ENCODE measurements at places on chromosomes 7 and 10.

- no peak for DNase-seq
These were observed 14.9 kb upstream of the ITGB1 start for GRCh38 chr10:32972929-32973328.

GRCh38 chr7:23662124-23662983 lies 17.6 kb upstream of the FAM221A start:
- no peak for DNase-seq

DNA sequence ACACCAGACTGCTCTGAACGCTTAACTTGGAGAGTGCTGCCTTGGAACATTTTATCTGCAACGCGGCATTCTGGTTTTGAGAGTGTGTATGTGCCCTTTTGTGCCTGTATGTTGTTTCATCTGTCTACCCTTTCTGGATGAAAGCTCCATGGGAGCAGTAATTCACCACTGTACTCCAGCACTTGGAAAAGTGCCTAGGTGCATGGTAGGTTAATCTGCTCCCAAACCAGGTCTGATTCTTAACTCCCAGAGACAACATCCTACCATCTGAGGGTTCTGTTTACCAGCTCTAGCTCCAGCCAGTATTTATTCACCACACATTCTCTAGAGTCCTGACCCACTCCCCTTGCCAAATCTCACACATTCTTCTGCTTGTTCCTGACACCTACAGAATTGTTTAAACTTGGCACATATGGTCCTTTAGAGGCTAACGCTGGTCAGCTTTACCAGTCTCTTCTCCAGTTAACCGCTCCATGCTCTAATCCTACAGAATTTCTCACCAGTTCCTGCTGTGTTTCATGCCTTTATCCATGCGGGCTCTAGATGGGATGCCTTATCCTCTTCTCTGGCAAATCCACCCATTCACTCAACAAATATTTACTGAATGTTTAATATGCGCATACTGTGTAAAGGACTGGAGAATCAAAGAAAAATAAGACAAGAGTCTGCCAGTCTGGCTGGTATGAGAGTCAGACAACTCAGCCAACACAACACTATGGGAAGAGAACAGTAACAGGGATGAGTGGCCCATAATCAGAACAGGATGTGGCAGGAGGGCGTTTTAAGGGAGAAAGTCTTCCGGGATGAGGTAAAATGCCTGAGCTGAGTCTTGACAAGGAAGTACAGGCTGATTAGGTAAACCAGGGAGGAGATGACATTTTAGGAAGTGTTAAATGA lies 46.3 kb downstream of the MTPN start:
- DNase-seq: no peak

- no peak for DNase-seq
These were observed 52.3 kb upstream of the PRR15 start for GRCh38 chr7:29511337-29511736.

GRCh38 chr7:25840209-25840792 lies 311.7 kb upstream of the NFE2L3 start:
- no peak for DNase-seq
